ENCODE measurements at places on chromosomes 4 and X.

DNA sequence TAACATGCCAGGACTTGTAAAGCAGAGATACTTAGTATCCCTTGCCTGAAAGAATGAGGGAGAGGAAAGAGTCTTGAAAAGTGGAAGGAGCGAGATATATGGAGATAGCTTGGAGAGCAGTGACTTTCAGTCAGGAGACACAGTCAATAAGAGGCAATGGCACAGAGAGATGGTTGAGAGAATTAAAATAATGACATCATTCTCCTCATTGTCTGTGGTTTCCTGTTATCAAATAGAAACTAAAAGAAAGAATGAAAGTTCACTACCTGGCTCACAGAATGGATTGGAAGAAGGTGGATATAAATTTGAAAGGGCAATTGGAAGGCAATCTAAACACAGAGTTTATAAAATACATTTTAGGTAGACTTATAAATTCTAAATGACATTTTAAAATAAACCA is 760.2 kb upstream of the AADAT start:
- no peak for DNase-seq

DNA sequence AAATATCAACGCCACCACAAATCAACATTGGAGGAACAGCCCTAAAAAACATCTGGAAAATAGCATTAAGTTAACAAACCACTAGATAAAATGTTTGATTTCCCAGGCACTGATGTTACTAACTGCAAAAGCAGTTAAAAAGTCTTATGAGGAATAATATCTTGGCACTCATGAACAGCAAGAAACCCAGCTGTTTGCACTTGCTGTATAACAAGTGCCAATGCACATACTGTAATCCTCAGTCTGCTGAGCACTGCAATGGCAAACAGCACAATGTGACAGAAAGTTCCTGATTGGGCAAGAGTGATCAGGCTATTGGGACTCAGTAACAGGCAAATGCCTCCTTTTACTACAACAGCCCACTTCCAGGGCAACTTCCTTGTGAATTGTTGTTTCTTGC is 20.8 kb upstream of the SEC24B start:
- no peak for DNase-seq

DNA sequence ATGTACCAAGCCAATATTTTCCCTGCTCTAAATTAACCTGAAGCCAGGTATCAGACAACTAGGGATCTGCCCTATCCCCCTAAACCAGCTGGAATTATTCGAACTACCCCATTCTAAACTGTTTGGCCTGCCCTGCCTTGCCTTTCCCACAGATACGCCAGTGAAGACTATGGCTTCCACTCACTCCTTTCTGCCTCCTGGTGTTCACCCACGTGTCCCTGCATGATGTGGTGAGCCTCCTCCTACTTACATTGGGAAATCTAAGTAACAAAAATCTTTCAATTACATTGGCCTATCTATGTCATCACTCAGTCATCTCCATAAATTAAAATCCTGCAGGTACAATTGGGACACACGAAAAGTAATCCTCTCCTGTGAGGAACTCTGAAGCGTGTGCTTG is 6.1 kb upstream of the LDOC1 start:
- DNase-seq, result no peak

GRCh38 chr4:25449270-25449669 is 72.2 kb downstream of the ANAPC4 start:
- no peak for DNase-seq

GRCh38 chrX:6266041-6266440 is 37.4 kb upstream of the NLGN4X start:
- DNase-seq, result no peak

- no peak for DNase-seq
These were observed 14.6 kb downstream of the AGTR2 start for GRCh38 chrX:116185163-116185562.

- no peak for DNase-seq
These were observed 85.2 kb downstream of the STIM2 start for GRCh38 chr4:26945794-26946193.

DNA sequence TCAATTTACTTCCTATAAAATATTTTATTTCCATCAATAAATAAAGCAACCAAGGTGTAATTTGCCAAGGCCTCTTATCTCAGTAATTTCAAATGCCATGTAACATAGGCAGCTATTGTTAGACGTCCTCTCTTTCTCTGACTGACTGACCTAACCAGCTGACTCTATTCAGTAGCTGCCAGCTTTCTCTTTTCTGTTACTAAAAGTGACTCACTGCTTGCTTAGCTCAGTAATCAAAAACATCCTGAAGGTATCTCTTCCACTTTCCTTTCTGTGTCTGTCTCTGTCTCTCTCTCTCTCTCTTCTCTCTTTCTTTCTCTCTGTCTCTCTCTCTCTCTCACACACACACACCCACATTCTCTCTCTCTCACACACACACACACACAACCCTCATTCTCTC is 134.2 kb downstream of the SPOCK3 start:
- DNase-seq, result no peak
